Right renal pelvis (tissue), 4 donors: ENCODE measurements at places on chromosomes 4 and X.

- DNase-seq = no peak
Measured at GRCh38 chr4:182307746-182308145, 64.5 kb downstream of the TENM3 start.

GRCh38 chr4:86055898-86056297 is 304.0 kb downstream of the MAPK10 start:
- no peak for DNase-seq

DNA sequence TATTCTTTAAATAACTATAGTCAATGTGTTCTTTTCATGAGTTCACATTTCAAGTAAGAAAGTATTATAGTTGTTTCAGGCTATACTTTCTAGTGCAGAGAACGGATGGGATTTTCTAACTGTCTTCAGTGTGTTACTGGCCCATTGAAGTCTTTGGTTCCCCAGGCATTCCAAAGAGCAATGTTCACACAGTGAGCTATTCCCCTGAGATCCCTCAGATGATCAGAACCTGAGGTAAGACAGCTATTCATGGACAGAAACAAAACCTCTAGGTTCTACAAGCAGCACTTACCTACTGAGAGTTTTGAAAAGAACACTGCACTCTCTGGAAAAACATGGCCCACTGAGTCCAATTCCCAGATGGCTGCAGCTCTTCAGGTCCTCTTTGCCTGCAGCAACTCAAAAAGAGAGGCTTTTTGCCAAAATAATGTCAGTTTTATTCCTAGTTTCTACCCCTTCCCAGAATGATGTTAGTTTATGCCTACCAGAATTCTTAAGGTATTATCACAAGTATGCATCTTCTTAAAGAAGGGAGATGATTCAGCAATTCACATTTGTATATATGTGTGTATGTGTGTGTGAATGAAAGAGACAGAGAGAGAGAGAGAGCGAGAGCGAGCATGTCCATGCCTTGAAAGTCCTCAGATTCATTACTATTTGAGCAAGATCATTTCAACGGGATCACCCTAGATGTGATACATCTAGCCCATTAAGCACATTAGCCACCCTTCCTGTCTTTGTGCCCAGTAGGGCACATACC is 146.1 kb downstream of the PDHA2 start:
- no peak for DNase-seq

DNA sequence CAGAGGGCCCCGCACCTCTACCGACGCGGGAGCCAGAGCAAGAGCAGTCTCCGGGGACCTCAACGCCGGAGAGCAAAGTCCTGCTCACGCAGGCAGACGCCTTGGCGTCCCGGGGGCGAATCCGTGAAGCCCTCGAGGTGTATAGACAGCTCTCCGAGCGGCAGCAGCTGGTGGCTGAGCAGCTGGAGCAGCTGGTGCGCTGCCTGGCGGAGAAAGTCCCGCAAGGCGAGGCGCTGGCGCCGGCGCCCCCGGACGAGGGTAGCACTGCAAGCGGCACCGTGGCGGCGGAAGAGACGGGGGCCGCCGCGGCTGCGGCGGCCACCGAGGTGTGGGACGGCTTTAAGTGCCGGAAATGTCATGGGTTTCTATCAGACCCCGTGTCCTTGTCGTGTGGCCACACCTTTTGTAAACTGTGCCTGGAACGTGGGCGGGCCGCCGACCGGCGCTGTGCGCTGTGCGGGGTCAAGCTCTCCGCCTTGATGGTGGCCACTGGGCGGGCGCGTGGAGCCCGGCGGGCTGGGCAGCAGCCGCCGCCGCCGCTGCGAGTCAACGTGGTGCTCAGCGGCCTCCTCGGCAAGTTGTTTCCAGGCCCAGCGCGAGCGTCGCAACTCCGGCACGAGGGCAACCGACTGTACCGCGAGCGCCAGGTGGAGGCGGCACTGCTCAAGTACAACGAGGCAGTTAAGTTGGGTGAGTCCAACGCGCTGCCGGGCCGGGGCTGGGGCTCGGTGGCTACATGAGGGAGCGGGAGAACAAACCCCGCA is 672 bp downstream of the LONRF3 start:
- no peak for DNase-seq
